A549 (cell line): ENCODE measurements at places on chromosomes 1 and 21.
A peak's percentile ranks its signal among the peaks of the same experiment; 100 is the strongest.

DNA sequence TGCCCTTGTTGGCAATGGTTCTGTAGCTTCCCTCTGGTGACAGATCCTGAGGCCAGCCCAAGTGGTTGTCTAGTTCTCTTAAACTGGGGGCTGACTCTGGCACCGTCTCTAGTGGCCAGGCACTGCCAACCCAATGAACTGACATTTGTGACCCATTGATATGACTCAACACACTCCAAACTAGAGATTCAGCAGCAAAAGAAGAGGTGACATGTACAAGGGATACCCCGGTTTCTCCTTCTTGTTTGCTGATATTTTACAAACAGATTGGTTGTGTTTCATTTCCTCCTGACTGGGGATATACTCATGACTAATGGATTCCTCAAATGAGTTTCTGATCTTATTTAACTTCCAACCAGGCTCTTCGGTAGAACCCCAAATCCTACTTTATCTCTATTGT is 65.9 kb upstream of the DNAJC6 start:
- DNase-seq = no peak

GRCh38 chr1:63615768-63616420 is 22.7 kb downstream of the PGM1 start:
- DNase-seq = peak; percentile 38

DNA sequence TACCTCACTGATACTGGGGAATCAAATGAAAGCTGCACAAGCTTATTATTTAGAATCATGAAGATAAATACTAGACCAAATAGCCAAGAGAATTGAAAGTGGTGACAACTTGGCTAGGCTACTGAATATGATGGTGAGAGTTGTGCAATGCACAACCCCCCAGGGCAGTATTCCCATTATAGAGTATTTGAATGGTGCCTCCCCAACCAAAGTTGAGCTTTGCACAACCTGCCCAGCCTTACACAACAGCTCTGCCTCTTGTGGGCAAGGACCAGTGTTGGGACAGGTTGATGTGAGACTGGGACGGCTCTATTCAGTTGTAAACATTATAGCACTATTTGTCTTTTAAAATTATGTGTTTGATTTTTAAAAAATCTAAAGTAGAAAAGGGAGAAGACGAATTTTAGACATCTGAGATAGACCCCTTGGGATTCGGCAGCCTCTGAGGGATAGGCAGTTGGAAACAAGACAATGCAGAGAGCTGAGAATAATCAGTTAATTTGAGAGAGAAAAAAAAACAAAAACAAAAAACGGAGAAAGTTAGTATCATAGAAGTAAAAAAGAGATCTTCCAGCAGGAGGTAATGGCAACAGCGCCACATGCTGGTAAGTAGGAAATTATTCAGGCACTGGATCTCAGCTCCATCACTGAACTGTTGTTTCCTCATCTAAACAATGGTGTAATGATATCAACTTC is 91.0 kb upstream of the KCNA3 start:
- peak; percentile 16 for DNase-seq

GRCh38 chr1:182806015-182806678 is 16.6 kb downstream of the NPL start:
- no peak for DNase-seq

- no peak for DNase-seq
Measured at GRCh38 chr1:221863635-221864034, 121.7 kb upstream of the DUSP10 start.

DNA sequence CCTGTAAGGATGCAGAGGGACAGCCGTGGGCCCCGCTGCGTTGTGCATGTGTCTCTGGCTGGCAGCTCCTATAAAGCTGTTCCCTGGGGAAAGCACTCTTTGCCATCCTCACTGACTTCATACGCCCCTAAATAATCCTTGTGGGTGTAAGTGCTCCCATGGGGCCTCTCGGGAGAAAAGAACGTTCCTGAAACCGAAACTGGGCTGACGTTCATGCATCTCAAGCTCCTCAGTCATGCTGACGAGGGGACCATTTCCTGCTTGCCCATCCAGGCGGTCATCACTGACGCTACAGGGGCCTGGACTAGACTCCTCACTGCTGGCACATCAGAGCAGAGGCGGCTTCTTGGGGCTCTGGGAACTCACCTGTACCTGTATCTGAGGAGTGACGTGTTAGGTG is 73.1 kb upstream of the USP24 start:
- no peak for DNase-seq

GRCh38 chr1:51768971-51769588 is 109.4 kb downstream of the NRDC start:
- DNase-seq = peak; percentile 32
